Renal cortical epithelial cell (primary cell): ENCODE measurements at places on chromosomes 1 and 21. TPM values are rescaled to one million over a fixed set of nuclear protein-coding genes. Genes with fewer than 3 reads are reported as not detected.
A peak's percentile ranks its signal among the peaks of the same experiment; 100 is the strongest.

The CYP4A11 gene
- not detected in 2 replicates for total RNA-seq

GRCh38 chr1:188240772-188241406, 1412.1 kb downstream of the PLA2G4A start:
- no peak for DNase-seq

The VANGL2 gene
- total RNA-seq = 4.2 and 17.7 TPM in 2 replicates

DNA sequence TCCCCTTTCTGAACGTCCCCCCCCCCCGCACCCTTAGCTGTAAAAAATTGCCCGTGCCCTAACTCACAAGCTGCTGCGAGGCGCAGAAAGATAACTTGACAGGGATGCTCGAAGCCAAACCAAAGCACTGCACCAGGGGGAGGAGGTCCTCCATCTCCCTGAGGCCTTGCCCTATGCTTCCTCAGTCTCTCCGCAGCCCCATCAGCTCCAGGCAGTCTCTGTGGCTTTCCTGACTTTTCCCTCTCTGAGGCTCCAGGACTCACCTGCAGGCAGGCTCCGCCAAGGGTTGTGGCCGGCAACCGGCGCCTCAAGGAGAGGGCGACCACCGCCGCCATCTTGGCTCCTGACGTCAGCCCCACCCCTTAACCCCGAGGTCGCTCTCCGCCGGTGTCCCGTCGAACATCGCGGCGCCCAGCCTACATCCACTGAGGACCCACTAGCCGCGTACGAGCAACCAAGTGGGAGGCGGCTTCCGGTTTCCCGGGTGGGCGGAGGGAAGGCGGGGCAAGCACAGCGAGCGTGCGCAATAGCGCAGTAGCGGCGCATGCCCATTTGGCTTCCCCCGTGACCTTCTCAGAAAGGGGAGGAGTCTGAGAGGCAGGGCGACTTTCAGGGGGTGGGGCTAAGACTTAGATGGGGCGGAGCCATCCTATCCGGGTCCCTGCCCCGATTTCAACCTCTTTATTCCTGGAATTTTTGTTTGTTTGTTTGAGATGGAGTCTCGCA, at the start of gene SDHB:
Gene SDHB (minus strand): TSS at position 348 of the 726 bp plus-strand sequence. CDS start 13 bp downstream, at position 335.
- DNase-seq = peak; percentile 94

GRCh38 chr1:8348047-8348776, 30.3 kb downstream of the SLC45A1 start:
- no peak for DNase-seq

- DNase-seq = no peak
These were observed 46.2 kb downstream of the DYRK1A start for GRCh38 chr21:37412603-37413360.

DNA sequence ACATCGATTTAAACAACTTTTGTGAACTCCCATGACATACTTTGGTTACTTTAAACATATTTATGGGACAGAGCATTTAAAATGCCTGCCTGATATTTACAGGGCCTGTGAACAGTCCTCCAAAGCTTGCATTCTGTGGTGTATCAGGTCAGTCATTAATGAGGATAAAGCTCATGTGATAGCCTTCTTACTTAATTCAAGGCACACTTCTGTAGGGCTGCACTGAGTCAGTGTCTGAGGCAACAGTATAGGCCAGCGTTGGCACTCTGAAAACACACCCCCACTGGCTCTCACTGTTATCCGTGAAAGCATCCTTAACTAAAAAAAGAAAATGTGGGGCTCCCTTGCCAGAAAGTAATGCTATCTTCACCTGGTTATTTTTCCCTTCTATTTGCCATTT, 200.0 kb downstream of the NFIA start:
- peak; percentile 95 for DNase-seq

DNA sequence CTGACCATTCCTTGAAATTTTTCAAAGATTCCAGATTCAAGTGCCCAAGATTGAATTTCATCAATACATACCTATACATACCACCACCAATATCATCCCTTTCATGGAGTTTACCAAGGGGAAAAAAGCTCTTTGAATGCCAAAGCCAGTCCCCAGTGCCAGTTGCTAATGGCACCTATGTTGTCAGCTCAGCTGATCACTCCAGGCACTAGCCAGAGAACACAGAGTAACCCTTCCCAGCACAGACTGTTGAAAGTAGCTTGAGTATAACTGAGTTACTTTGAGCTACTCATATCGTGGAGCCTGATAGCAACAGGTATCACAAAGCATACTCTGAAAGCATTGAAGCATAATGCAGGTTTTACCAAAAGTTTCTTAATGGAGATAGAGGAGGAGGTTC, 133.9 kb upstream of the NFIA start:
- no peak for DNase-seq

- no peak for DNase-seq
These were observed 28.7 kb upstream of the DIP2A start for GRCh38 chr21:46429754-46430681.

- no peak for DNase-seq
These were observed 265.3 kb downstream of the MRPL39 start for GRCh38 chr21:25341981-25342380.

DNA sequence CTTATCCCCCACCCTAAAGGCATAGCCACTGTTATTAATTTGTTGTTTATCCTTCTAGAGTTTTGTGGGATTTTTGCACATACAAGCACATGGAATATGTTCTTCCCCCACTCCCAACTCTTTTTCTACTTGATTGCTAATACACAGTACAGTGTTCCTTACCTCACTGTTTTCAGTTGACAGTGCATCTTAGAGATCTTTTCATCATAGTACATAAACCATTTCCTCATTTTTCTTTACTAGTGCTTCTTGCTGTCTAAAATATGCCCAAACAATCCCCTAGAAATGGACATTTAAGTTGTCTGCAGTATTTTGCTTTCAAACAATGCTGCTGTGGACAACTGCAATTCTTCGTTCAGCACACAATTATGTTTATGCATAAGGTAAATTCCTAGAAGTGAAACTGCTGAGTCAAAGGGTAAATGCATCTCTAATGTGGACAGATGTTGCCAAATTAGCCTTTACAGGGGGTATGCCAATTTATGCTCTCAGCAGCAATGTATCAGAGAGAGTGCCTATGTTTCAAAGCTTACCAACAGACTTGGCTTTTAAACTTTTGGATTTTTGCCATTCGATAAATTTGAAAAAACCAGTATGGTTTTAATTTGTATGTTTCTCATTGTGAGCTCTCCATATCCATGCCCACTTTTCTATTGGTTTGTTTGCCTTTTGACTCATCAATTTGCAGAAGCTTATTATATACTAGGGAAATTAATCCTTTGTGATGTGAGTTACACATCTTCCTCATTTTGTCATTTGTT, 132.6 kb downstream of the MRPS6 start:
- DNase-seq = peak; percentile 9

DNA sequence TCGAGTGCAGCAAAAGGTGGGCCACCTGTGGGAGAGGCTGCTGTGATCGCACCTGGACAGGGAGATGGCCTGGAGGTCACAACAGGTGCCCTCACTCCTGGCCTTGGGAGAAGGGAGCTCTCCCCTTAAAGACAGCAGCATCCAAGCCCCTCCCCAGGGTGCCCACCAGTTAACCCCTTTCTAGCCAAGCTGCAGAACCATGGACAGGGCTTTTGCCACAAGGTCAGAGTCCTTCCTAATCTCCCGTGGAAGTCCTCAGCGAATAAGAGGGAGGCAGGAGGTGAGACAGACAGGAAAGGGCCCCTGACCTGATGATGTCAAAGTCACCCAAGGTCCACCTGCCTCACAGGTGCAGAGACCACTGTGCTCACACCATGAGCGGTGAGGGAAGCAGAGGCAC, 1.7 kb downstream of the CNTN2 start:
- no peak for DNase-seq

The PLA2G4A gene
- 0.94 and 1.7 TPM in 2 replicates for total RNA-seq

DNA sequence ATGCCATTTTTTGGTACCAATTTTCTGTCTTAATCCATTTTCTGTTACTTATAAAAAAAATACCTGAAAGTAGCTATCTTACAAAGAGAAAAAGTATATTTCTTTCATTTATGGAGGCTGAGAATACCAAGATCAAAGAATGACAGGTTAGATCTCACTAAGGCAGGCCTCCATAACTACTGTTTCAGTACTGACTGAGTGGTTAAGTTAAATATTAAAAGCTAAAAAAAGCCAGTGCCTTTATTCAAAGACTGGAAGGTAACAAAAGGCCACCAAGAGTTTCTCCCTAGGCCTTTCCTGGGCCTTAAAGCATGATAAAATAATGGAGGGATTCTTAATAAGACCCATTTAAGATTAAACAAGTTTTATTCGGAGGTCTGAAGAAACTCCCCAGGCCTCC, 687.7 kb upstream of the ADGRL4 start:
- DNase-seq = peak; percentile 57
